ENCODE measurements at places on chromosomes 1 and 21.

- no peak for DNase-seq
These were observed 7.0 kb upstream of the ANGPTL1 start for GRCh38 chr1:178877896-178878295.

DNA sequence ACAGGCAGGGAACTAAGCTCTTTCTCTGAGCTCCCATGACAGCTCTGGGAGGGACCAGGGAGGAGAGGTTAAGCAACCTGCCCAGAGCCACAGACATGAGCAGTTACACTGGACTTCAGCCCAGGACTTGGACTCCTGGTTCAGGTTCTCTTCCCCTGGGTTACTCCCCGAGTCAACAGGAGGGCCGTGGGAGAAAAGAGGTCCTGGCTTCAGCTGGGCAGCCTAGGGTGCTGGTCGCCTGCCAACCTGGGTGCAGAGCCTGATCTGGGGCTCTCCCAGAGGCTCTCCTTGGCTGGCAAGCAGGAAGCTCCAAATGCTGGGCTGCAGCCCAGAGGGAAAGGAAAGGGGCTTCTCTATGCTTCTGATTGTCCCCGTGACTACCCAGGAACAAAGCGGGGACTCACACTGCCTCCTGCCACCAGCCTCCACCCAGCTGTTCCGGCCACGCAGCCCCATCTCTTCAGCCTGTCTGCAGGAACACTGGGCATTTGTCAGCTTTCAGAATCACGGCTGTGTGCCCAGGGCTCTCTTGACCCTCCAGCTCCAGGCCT, 141.8 kb downstream of the HIVEP3 start:
- DNase-seq, result no peak

GRCh38 chr1:79845936-79846335, 839.4 kb upstream of the ADGRL4 start:
- no peak for DNase-seq

DNA sequence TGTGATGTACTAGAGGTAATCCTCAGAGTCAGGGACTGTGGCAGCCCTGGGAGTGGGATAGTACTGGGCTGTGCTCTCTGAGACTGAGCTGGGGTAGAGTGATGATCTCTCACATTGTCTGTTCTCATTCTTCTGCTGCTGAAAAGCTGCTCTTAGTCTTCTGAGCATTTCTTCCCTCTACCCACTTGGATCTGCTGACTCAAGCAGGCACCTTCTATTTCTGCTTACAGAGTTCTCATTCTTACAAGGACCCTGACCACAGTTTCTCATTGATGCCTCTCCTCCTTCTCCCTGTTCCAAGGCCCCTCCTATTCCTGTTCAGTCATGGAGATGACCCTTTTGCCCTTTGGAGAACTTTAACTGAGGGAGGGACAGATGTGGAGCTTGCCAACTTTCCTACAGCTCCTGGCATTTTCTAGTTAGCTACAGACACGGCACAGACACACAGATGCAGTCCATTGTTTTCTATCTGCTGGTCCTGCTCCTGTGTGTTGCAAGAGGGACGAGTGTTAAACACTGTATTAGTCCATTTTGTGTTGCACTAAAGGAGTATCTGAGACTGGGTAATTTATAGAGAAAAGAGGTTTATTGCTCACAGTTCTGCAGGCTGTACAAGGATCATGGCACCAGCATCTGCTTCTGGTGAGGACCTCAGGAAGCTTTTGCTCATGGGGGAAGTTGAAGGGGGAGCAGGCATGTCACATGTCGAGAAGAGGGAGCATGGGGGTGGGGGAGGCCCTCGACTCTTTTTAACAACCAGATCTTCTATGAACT, 12.3 kb downstream of the MAPKAPK2 start:
- DNase-seq, result no peak

DNA sequence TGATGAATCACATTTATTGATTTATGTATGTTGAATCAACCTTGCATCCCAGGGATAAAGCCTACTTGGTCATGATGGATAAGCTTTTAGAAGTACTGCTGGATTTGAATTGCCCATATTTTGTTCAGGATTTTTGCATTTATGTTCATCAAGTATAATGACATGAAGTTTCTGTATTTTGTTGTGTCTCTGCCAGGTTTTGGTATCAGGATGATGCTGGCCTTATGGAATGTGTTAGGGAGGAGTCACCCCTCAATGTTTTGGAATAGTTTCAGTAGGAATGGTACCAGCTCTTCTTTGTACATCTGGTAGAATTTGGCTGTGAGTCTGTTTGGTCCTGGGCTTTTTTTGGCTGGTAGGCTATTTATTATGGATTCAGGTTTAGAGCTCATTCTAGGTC, 1643.1 kb upstream of the B3GALT2 start:
- DNase-seq, result no peak

DNA sequence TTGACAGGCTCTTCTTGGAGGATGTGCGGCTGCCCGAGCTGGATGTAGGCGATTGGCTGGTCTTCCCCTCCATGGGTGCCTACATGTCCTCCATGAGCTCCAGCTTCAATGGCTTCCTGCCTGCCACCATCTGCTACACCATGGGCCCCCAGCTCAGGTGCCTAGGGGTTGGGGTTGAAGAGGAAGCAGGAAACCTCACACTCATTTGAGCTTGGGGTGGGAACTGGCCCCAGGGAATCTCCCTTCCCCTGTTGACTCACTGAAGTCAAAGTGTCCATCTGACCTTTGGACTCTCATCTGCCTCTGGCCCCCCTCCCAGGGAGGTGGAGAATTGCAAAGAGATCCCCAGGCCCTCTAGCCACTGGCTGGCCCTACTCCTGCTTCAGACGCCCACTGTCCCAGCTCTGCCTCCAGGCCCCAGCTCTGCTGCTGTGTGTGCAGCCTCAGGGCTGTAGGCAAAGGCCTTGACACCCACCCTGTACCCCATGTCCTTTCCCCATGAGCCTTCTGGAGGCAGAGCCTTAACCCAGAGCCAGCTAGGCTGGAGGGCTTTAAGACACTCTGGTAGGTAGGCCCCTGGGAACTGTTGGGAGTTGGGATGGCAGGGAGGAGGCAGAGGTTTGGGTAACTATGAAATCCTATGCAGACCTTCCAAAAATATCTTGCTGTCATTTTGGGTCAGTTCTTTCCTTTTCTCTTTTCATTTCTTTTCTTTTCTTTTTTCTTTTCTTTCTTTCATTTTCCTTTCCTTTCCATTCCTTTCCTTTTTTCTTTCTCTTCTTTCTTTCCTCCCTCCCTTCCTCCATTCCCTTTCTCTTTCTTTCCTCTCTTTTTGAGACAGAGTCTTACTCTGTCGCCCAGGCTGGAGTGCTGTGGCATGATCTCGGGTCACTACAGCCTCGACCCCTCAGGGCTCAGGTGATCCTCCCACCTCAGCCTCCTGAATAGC, 66.9 kb upstream of the TINAGL1 start:
- DNase-seq, result no peak

DNA sequence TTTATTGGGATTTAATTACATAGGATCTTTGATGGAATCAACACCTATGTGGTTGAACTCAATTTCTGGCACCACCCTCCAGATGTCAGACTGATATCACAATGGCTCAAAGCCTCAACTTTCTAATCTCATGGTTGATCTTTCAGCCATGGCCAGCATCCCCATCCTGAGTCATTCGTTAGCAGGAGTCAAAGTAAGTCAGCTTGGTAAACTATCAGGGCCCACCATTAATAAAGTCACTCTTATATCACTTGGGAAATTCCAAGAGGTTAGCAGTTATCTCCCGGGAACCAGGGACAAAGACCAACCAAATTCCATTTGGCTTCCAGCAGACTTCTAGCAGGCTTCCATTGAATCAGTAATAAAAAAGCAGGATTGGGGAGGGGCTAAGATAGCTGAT, 50.7 kb upstream of the TNFSF4 start:
- no peak for DNase-seq

GRCh38 chr1:74699331-74699730, 25.7 kb upstream of the ERICH3 start:
- DNase-seq, result no peak

DNA sequence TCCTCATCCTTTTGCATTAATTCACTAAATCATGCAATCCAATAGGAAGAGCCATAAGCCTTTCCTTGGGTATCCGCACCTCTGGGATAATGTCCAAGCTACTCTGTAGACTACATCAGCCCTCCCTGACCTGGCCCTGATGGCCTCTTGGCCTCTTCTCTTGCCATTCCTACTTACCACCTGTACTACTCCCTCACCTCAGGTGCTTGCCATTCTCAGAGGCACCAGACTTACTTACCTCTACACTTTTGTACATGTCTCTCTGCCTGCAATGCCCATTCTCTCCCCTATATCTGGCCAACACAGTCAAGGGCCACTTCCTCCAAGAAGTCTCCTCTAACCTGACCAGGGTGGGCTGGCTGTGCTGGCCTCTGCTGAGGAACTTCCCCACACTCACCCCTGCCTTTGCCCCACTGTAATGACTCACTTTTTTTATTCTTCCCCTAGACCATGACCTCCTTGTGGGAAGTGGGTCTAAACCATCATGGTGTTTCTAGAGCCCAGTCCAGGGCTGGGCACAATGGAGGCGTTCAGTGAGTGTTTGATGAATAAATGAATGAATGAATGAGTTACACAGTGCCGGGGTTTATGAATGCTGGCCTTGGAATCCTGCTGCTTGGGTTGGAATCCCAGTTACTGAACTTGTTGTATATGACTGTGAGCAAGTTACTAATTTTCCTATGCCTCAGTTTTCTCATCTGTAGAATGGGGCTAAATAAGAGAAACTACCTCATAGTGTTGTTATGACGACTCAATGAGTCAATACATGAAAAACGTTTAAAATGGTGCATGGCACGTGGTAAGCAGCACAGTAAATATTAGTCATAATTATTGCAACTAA, 179.8 kb downstream of the FOXD2 start:
- DNase-seq, result no peak

DNA sequence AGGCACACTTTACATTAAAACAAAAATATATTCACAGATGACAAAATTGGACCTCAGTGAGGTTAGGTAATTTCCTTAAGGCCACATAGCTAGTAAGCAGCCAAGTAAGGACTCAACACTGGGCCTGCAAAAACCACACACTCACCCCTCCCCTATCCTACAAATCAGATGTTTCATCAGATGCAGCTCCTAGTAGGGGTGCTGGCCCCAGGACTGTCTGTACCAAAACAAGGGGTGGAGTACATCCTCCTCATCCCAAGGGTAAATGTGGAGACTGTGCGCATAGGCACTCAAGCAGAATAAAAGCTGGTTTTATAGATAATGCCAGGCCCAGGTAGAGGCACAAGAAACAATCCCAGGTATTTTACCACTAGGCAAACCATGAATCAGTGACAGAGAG, 25.7 kb downstream of the URB1 start:
- no peak for DNase-seq

Data from DMS153 (cell line).